SK-N-SH treated with all-trans-retinoic acid at 6 μM for 48 hours (cell line): ENCODE measurements at places on chromosomes 12 and 14.
A peak's percentile ranks its signal among the peaks of the same experiment; 100 is the strongest.

- ATAC-seq, result no peak
Observed at GRCh38 chr12:104490850-104491249, 34.1 kb downstream of the CHST11 start.

DNA sequence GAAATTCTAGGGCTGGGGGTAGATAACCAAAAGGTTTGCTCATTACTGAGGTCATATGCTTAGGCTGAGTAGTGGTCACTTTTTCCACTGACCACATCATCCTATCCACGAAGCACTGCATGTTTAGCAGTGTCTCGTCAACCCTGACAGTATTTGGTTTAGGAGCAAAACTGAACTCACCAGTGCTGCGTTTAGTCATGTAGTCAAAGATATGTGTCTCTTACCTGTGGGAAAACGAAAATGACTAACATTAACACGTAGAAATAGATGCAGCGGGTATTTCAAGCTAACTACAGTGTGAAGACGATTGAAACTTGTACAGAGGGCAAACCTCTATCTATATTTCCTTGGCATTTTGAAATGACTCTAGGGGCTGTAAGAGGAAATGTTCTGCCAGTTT lies 34.6 kb downstream of the MTHFD1 start:
- no peak for ATAC-seq

GRCh38 chr12:12561371-12562015 lies 1.2 kb downstream of the DUSP16 start:
- ATAC-seq, result peak; percentile 11

GRCh38 chr12:21451529-21451928 lies 14.1 kb downstream of the PYROXD1 start:
- ATAC-seq, result no peak

DNA sequence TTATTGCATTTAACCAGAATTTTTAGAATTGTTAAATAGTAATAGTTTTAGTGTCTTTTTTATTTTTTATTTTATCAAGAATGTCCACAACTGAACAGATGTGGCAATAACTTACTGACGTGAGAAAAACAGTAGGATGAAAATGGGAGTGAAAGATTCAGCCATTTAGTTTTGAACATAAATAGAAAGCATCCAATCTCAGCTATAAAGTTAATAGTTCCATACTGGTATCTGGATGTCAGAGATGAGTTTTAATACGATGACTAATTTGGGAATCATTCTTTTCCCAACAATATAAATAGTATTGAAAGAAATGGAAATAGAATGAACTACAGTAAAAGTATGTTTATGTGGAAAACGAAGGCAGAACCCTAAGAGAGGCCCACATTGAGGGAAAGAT lies 159.4 kb downstream of the EPS8 start:
- ATAC-seq, result peak; percentile 29

DNA sequence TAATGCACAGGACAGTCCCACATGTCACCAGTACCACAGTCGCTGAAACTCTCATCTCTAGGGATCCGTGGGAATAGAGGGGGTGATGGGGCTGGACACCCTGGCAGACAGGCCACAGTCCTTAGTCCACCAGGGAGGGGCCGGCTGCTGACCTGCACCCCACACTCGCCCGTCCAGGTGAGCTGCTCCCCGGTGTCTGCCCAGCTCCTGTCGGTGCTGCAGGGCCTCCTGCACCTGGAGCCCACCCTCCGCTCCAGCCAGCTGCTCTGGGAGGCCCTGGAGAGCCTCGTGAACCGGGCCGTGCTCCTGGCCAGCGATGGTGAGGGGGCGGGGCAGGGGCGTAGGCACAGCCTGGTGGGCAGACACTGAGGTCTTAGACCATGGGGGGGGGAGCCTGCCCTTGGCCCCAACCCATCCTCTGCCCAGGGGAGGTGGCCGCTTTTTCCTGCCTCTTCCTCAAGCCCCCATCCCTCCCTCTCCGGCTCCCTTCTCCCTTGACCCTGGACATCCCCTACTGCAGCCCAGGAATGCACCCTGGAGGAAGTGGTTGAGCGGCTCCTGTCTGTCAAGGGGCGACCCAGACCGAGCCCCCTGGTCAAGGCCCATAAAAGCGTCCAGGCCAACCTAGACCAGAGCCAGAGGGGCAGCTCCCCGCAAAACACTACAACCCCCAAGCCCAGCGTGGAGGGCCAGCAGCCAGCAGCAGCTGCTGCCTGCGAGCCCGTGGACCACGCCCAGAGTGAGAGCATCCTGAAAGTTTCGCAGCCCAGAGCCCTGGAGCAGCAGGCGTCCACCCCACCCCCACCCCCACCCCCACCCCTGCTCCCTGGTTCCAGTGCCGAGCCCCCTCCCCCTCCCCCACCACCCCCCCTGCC lies 17.1 kb upstream of the ADSS1 start:
- no peak for ATAC-seq

DNA sequence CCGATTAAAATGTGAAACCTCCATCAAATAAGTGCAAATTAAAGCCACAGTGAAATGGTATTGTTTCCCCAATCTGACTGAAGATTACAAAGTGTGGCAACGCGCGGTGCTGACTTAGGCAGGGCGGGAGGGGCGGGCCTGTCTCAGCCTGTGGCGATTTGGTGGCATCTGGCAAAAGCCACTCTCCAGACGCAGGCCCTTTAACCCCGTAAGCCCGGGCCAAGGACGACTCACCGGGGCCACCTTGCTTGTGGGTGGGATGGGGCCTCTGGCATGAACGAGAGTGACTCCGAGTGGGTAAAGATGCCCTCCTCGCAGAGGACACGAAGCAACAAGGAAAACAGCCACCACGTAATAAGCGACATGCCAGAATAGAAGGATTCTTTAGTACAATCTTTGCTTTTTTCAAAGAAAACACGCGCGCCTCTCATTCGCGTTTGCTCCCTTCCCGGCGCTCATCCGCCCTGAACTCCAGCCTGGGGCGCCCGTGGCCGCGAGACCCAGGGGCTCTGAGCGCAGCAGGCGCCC lies 815 bp downstream of the DEGS2 start:
- no peak for ATAC-seq

GRCh38 chr12:1444142-1444516 lies 150.3 kb downstream of the FBXL14 start:
- ATAC-seq, result peak; percentile 32; the same call in 2 of the 3 replicates

GRCh38 chr12:52493172-52493571 lies at the start of gene KRT6A:
KRT6A (minus strand) TSS chr12:52493257; CDS start chr12:52493188, 69 bp downstream.
- ATAC-seq, result no peak

DNA sequence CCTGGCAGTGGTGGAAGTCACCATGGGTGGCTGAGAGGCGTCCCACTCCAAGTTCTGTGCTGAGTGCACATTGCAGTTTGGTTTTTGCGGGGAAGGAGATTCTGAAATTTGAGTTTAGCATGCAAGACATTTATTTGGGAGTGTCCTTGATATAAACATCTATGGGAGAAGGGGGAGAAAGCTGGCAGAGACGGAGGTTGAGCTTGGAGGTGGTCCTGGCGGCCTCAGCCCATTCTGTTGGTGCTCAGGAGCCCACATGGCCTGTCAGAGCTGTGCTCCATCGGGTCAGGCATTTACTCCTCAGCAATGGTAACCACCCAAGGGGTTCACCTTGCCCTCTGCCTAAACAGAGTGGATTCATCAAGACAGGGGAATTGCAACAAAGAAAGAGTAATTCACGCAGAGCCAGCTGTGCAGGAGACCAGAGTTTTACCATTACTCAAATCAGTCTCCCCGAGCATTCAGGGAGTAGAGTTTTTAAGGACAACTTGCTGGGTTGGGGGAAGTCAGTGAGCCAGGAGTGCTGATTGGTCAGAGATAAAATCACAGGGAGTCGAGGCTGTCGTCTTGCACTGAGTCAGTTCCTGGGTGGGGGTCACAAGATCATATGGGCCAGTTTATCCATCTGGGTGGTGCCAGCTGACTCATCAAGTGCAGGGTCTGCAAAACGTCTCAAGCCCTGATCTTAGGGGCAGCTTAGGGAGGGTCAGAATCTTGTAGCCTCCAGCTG lies 323.3 kb upstream of the TMEM132C start:
- ATAC-seq, result no peak

GRCh38 chr12:2058837-2059236 lies 6.0 kb downstream of the CACNA1C start:
- ATAC-seq, result no peak

- no peak for ATAC-seq
Observed at GRCh38 chr12:92466391-92467305, 236.1 kb upstream of the PLEKHG7 start.

GRCh38 chr14:38171197-38171596 lies 36.5 kb upstream of the SSTR1 start:
- no peak for ATAC-seq

- ATAC-seq, result no peak
Observed at GRCh38 chr14:102184316-102185035, 44.8 kb downstream of the WDR20 start.

GRCh38 chr14:21034707-21035106 lies at the start of gene RNASE13:
RNASE13 (minus strand) TSS chr14:21034807; CDS start chr14:21034288, 519 bp downstream.
- ATAC-seq, result no peak

DNA sequence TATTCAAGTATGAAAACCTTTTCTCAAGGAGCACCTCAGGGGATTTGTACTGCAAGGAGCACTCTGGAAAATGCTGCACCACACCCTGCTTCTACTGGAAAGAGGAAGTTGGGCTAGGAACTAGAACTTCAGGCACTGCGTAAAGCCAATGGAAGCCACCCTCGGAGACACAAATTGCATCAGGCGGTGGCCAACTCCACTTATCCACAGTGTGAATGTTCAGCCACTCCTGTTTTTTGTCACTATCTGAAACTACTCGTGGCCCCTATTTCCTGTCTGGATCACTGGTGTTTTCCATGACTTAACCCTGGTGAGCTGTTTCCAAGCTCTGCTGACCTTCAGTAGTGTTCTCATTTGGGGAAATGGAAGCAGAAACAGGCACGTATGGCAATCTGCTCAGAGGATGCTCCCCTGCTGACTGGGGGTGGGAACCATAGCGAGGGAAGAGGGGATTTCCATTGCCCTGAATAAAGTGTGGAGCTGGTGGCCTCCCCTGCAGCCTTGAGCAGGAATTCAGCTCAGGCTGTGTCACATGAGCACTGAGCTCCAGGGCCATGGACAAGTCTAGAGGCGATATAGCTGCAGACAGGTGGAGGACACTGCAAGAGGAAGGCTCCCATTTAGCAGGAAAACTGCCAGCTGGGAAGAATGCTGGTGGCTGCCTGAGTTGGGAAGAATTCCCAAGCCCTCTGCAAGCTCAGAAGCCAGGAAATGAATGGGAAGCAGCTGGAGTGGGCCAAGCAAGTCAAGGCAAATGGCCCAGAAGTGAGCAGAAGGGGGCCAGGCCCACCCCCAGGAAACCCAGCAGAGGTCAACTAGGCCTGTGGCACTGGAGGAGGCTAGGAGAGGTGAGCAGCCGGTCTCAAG lies 50.5 kb upstream of the RAP1B start:
- no peak for ATAC-seq

DNA sequence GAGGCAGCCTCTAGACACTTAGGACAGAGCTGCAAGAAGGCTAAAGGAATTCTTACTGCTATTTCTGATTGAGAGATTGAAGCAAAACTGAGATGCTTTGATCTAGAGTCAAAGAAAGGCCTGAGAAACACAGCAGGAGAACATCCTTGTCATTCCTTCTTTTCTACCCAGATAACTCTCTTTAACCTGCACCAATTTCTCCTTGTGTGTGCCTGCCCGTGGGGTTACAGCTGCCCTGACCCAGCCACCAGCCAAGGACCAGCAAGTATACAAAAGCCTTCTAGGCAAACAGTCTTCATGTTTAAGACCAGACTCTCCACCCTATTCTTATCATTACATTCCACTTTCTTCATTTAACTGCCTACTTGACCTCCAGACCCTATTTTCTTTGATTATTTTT lies 81.7 kb upstream of the PRB2 start:
- ATAC-seq, result no peak

DNA sequence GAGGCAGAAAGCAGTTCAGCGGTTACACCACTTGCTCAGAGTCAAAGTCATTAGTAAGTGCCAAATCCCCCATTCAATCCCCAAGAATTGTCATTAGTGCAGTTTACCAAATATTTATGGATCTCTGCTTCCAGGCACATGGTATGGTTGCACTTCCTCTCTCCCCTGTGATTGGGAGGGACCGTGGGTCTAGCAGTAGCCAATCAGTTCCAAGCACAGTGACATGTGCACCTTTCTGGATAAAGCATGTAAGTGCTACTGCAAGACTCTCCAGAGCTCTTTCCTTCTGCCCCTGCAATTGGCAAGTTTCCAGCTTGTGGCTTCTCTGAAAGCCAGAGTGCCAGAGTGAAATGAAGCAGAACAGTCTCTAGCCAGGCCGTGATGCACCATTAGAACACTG lies 85.3 kb upstream of the FLRT2 start:
- peak; percentile 95 for ATAC-seq

GRCh38 chr12:94326727-94327126 lies 132.9 kb downstream of the CEP83 start:
- peak; percentile 60 for ATAC-seq

DNA sequence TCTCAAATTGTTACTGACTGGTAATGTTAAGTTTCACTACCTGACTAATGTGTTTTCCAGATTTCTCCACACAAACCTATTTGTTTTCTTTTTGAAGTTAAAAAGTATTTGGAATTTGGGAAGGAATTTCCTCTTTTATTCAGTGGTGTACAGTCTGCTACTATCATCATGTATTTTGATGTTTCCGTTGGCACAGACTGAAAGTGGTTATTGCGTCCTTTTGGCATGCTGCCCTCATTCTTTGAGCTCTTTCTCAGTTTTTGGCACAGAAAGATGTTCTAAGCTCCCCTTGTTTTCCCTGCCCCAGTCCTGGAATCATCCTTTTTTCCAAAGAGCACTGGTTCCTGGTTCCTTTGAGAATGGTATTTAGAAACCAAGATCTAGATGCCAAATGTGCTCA lies 31.4 kb upstream of the RTRAF start:
- ATAC-seq, result no peak

DNA sequence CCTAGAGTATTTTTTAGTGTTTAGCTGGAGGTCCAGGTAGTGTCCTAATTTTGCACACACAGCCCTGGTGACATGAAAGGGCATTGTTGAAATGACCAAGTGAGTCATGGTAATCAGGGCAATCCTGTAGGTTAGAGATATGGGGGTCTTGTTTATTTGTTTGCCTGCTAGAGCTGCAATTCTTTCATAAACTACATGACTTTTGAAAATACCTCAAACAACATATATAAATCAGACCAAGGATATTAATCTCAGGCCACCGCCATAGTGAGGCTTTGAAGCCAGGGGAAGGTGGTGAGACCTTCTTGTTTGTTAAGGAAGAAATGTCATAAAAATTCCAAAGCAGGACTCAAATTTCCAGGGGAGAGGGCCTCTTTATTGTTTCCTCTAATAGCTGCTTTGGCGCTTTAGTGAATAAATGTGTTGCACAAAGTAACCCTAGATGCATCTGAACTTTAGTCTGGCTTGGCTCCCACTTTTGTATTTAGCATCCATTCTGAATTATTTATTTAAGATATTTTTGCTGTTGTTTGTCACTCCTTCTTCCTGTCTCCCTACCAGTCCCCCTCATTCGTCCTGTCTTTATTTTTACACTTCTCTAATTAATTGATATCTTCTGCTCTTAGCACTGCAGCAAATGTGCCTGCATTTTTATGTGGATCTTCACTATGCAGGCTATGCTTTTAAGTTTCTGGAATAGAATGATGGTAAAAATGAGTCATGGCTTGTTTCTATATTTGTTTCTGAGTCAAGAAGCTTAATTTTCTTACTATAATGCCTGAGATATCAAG lies 430.3 kb downstream of the RAD51B start:
- peak; percentile 63 for ATAC-seq

DNA sequence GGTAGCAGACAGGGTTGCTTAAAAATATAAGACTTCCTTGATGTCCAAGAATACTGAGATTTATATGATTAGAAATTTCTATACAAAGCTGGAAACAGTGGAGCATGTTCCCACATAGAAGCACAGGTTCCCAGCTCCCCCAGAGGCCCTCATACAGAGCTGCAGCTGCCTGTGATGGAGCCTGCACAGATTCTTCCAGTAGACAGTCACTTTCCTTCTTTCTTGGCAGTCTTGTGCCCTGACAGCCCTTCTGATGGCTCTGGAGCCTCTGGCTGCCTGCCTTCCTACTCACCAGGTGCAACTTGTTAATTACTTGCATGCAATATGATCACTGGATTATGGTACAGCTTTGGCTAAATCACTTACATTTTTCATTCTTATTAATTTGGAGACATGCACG lies 44.4 kb downstream of the BICD1 start:
- no peak for ATAC-seq
